ENCODE measurements at places on chromosomes 1 and 21.

- no peak for DNase-seq
Measured at GRCh38 chr1:2495026-2495425, 18.9 kb downstream of the PLCH2 start.

DNA sequence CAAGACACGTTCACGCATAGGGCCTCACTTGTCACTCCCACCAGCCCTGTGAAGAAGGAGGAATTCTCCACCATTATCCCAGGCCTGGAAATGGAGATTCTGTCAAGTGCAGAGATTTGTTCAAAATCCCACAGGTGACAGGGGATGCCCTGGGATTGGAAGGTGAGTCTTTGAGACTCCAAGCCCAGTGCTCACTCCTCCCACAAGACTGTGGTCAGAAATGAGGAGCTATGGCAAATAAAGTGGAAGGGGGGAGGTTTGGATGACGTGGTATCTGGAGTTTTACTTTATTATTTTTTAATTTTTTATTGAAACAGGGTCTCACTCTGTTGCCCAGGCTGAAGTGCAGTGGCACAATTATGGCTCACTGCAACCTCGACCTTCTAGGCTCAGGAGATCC, 12.8 kb upstream of the FOXO6 start:
- DNase-seq, result no peak

GRCh38 chr1:183472488-183473216, at the start of gene SMG7:
SMG7 (plus strand) TSS chr1:183472499; CDS start chr1:183472621, 122 bp downstream.
- DNase-seq, result no peak

- DNase-seq, result peak; percentile 62
Measured at GRCh38 chr1:77430966-77431690, 149.3 kb downstream of the AK5 start.

- DNase-seq, result peak; percentile 38
Measured at GRCh38 chr1:52159033-52159789, 17.3 kb downstream of the ZFYVE9 start.

GRCh38 chr1:22553991-22554522, 9.2 kb upstream of the EPHA8 start:
- no peak for DNase-seq

DNA sequence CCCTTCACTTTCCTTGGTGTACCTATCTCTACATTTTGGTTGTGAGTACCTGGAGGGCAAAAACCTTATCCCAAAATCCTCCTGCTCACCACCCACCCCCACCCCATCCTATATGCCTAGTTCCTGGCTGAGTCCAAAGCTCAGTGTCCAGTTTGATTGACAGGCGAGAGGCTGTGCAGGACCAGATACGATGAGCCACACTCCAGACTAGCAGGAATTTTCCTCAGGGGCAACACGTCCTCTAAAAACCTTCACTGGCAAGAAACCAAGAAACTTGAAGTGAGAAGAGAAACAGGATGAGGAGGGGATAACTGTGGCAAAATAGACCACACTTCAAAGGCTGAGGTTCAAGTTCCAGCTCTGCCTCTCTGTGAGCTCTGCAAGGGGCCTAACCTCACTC, 1.1 kb upstream of the SLAMF8 start:
- DNase-seq, result no peak

DNA sequence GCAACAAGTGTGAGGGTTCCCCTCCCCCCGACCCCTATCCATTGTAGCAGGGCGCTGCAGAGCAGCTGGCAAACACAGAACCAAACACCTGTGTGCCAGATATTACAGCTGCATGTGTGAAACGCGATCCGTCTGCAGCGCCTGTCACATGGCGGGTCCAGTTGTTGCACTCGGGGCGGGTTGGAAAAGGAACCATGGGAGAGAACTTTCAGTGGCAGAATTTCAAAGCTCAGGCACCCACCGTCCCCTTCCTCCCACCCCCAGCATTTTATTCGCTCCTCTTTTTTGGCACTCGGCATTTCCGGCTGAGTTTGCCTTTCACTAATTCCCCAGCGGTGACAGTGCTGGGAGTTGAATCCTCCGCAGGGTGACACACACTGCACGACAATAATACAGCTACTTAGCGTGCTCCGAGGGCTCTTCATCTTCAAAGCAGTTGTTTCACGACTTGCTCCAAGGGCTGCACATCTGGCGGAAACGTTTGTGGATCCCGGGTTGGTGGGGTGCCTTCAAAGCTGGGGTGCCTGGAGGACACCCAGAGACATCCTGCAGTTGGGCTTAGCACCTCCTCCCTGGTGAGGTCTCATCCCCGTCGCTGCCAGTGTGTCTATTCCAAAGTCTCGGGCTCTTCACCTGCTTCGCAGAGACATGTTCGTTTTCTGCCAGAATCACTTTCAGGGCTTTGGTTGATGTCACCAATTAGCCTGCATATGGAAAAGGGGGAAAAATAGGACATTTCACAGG, 180.7 kb downstream of the ZBTB18 start:
- DNase-seq, result peak; percentile 39

GRCh38 chr1:116001739-116002487, 25.6 kb downstream of the SLC22A15 start:
- DNase-seq, result no peak

- DNase-seq, result no peak
Measured at GRCh38 chr21:44853601-44854390, 19.7 kb downstream of the PTTG1IP start.

GRCh38 chr1:95252422-95252821, 18.4 kb downstream of the RWDD3 start:
- no peak for DNase-seq

GRCh38 chr1:53120659-53121058, 21.8 kb downstream of the SLC1A7 start:
- no peak for DNase-seq

DNA sequence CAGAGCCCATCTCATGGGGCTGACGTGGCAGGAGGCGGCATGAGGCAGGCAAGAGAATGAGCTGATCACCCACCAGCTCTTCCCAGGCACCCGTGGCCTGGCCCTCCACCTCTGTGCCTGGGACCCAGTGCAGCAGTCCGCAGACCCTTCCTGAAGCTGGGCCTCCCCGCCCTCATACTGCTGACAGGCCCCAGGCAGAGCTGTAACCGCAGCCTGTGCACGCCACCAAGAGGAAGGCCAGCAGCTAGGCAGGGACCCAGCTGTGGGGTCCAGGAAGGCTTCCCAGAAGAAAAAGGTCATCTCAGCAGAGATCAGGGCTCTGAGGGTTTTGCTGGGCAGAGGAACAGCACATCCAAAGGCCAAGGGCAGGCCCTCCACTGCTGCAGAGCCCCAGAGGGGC, 9.8 kb upstream of the MTFR1L start:
- no peak for DNase-seq

GRCh38 chr1:31224068-31224467, 15.6 kb downstream of the NKAIN1 start:
- DNase-seq, result no peak

GRCh38 chr1:155105604-155106011, 22.1 kb upstream of the EFNA1 start:
- peak; percentile 21 for DNase-seq

DNA sequence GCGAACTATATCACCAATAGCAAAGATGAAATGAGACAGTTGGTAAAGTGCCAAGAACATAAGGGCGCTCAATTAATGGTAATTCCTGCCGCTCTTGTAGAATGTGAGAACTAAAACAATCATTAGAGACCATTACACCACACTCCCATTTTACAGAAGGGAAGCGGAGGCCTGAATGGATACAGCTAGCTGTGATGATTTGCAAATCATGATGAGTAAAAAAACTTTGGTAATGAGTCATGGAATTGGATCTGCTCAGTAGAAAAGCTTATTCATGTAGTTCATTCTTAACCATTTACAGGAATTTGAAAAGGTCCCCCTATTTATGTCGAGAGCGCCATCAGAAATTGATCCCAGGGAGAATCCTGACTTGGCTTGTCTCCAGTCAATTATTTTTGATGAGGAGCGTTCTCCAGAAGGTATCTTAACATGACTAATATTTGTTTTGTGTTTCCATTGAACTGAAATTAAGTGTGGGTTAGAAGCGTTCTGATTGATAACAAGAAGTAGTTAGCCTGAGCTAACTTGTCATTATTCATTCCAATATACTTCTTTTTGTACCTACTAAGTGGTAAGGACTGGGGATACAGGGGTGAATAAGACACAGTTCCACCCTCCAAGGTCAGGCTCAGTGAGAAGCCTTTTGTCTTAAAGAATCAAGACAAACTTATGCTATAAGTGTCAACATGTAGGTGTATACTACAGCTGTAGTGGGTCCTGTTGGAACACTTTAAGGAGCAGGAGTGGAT, 812 bp downstream of the TTC4 start:
- peak; percentile 83 for DNase-seq

- no peak for DNase-seq
Measured at GRCh38 chr21:39055167-39055767, 128.0 kb downstream of the PSMG1 start.

DNA sequence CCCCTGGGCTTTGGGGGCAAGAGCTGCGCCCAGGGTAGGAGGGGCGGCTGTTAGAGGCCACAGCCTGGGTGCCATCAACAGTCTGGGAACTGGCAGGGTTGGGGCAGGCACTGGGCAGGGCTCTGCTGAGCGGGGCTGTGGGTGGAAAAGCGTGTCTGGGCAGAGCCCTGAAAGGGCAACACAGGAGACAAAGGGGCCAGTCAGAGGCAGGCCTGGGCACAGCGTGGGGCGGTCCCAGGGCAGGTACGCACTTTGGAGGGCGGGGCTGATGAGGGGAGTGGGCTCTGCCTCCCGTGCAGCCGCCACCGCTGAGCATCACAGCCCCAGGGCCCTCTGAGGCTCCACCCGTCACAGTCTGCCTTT, 13.9 kb downstream of the CELSR2 start:
- DNase-seq, result no peak

DNA sequence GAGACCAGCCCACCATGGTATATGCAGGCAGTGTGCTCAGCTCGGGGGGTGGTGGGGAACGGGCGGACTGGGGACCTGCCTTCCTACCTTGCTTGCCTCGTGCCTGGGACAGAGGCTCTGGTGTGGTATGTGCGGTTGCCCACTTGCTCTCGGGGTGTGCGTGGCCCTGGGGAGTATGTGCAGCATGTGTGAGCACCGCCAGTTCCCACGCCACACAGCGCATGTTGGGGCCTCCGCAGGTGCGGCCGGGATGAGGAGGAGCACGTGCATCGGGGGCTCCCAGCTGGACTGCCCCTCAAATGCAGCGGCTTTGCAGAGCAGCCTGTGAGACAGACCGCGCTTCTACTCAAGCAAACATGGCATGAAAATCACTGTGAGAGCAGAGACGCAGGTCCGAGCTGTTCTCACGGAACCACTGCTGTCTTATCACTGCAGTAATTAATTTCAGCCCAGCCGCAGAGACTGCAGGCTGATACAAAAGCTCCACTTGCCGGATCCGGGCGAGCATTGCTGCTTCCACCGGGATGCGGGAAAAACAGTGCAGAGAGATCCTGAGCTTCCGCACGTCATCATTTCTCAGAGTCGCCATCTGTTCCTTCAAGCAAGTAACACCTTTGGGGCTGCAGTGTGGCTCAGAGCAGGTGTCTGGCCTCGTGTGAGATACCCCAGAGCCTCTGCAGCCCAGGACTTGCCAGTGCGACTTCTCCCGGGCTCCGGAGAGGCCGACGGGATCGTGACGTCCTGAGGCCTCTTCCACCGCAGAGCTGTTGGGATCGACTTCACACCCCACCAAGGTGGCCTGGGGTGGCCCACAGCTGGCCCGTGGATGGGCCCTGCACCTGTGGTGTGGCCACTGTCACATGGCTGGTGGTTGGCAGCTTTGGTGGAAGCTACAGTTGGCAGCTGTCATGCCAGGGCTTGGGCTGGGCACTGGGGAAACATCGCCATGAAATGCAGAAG, 92.6 kb upstream of the ACTRT2 start:
- no peak for DNase-seq

GRCh38 chr21:33985117-33986050, 69.8 kb upstream of the ATP5PO start:
- DNase-seq, result no peak

- DNase-seq, result no peak
Measured at GRCh38 chr1:55448261-55448660, 233.1 kb upstream of the USP24 start.

DNA sequence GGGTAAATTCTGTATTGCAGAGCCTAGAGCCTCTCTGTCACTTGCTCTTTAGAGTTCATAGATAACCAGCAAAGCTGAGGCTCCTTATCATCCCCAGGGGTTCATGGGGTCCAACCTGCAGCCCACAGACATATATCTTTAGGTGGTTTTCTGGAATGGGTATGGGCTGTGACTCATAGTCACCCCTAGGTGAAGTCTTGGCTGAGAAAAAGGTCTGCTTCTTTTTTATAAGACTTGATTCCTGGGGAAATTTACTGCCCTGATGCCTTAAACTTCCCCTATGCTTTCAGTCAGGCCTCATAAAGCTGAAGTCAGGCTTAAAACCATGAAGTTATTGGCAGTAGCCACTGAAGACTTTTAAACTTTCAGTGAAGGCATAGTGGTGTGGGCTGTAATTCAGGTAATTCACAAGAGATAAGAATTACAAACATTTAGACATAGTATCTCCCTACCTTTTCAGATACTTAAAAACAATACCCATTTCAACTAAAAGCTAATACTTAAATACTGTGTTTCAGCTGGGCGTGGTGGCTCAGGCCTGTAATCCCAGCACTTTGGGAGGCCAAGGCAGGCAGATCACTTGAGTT, 46.8 kb downstream of the MACO1 start:
- peak; percentile 22 for DNase-seq

- DNase-seq, result peak; percentile 36
Measured at GRCh38 chr1:95197616-95198252, 36.3 kb upstream of the RWDD3 start.

- no peak for DNase-seq
Measured at GRCh38 chr1:51263147-51263877, 27.2 kb downstream of the RNF11 start.

- DNase-seq, result no peak
Measured at GRCh38 chr1:150909585-150910180, 16.5 kb upstream of the SETDB1 start.

DNA sequence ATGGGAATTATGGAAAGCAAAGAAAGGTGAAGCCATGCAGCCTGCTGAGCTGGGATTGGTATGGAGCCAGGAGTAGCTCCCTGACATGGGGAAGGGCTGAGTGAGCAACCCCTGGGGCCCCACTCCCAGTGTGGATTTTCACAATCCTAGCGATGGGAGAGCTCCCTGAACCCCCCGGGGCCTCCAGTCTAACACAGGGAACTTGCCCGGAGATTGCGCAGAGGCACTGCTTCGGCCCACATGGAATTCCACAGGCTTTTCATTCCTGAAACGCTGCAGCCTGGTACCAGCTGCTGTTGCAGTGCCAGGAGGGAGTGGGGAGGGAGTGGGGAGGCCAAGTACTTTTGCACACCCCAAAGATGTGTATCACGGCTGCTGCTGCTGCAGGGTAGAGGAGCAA, 110.4 kb upstream of the C21orf91 start:
- no peak for DNase-seq

DNA sequence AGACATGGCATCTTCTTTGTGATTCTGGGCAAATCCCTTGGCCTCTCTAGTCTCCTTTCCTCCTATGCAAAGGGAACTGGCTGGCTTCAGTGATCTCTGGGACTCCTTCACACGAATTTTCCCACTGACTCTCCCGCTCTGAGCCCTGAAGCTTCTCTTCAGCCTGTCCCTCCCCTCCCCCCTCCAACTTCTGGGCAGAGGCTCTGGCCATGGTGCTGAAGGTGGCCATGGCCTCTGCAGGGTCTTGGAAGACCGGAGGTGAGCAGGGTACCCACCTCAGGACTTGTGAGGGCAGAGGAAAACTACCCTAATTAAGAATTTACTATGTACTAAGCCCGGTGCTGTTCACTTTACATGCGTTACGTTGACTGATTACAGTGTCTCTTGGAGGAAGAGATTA, 29.4 kb upstream of the POU3F1 start:
- peak; percentile 21 for DNase-seq

GRCh38 chr1:85573322-85573721, 7.2 kb upstream of the CCN1 start:
- DNase-seq, result no peak

GRCh38 chr1:27955076-27955475, 4.7 kb upstream of the XKR8 start:
- no peak for DNase-seq
